ENCODE measurements at places on chromosomes 2 and 18.

DNA sequence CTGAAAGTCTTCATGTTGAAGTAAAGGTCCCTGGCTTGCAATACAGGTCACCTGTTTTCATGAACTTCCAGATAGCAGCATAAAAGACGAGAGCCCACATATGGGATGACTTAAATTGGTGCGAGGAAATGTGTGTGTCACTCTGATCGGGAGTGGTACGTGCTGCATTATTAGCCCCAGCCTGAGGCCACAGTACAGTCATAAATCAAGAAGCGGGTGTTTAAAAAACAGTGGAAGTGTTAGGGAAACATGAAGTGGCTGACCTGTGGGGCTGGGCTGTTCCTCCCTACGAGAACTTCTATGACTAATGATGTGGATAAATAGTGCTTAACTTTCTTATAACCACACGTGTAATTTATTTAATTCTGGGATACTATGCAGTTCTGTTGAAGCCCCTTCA, 24.4 kb downstream of the RDH14 start:
- no peak for DNase-seq

- DNase-seq: no peak
Observed at GRCh38 chr2:121155502-121156056, 129.4 kb downstream of the TFCP2L1 start.

DNA sequence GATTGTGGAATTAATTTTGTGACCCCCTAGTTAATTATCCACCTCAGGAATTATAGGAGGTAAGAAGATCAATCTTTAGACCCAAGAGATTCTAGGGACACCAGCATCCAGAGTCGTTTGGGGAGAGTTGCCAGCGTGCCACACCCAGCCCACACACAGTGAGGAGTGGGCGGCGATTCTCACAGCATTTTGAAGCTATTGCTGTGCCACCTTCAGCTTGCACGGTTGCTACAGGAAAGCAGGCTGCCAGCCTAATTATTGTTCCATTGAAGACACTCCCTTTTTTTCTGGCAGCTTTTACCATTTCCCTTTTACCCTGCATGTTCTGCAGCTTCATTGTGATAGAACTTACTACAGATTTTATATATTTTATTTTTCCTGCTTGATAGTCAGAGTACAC, 13.1 kb upstream of the MYL12A start:
- no peak for DNase-seq

DNA sequence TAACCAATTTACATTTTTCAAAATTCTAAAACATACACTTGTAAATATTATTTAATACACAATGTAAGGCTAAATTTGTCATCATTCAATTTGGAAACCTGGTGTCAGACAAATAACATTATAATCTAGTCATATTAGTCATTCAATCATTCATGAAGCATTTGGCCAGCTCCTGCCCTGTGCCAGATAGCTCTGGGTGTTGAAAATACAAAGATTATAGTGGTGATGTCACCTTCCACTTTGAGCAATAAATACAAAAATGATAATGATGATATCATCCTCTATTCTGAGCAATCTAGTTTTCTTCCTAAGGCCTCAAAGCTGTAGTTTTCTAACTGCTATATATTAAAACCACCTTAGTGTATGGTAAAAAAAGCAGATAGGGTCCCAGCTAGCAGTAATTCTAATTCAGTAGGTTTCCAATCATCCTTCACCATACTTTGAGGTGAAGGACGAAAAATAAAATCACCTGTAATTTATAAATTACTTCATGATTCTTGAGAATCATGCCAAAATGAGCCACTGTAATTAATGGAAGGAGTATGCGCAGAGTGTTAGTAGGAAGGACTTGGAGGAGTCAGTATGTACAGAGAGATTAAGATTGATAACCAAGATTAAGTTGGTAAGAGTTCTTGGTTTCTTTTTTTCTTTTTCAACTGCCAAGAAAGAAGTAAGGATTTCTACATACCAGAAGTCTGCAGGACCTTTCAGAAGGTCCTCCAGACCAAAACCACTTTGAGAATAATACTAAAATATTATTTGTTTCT, 23.2 kb downstream of the MEMO1 start:
- DNase-seq: no peak

GRCh38 chr2:25115902-25116301, 52.5 kb downstream of the POMC start:
- DNase-seq: no peak

DNA sequence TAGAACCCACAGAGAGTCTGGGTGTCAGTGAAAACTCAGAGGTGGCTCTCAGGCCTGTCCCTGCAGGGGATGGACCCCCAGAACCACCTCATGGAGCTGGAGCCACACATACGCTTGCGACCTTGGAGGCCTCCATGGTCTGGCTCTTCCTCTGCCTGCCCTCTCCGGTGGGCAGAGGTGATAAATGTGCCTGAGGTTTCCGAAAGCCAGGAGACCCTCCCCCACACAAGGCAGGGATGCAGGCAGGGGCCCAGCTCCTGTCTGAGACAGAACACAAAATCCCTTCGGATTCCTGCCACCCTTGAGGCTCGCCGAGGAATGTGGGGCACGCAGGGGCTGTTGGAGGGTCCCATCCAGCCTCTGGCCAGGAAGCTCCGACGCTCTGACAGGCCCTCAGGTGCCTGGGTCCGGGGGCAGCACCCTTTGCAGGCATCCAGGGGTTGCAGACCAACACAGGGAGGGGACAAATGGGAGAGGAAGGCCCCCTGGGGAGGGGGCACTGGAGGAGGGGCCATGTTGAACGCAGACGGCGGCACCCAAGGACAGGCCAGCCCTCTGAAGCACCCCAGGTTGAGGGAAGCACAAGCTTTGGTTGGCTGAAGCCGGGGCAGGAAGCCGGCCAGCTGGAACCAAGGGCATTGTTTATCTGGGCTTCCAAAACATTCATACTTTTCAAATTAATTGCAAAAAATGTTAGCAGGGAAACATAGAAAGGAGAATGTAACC, 4.1 kb upstream of the SNED1 start:
- no peak for DNase-seq

GRCh38 chr18:62549755-62550154, 26.9 kb downstream of the ZCCHC2 start:
- DNase-seq: no peak

- DNase-seq: no peak
Observed at GRCh38 chr2:215554689-215555498, 119.0 kb upstream of the FN1 start.

GRCh38 chr2:25885933-25886332, 7.6 kb upstream of the ASXL2 start:
- no peak for DNase-seq

GRCh38 chr2:140158259-140158658, 1378.1 kb upstream of the NXPH2 start:
- DNase-seq: no peak

- no peak for DNase-seq
Observed at GRCh38 chr2:133331436-133331835, 236.8 kb downstream of the NCKAP5 start.

GRCh38 chr2:6355886-6356761, 509.6 kb downstream of the CMPK2 start:
- no peak for DNase-seq

- DNase-seq: no peak
Observed at GRCh38 chr2:21438949-21439348, 315.2 kb downstream of the TDRD15 start.

- peak; percentile 60 for DNase-seq
Observed at GRCh38 chr18:37019157-37019827, 190.4 kb downstream of the KIAA1328 start.

DNA sequence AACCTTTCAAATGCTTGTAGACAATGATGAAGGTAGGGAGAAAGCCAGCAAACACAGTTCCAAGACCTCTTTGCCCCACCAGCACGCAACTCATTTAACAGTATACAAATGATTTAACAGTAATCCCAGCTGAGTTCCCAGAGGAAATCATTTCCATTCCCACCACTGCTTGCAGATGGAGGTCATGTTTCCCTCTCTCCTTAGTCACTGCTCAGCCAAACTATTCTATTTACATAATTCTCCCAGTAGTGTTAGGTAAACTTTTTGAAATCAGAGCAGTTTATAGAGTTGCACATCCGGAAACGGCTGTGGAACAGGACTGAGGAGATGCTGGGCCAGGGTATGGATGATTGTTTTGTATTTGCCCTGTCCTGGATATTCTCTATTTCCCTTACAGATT, 328.5 kb downstream of the FIGN start:
- DNase-seq: no peak

- DNase-seq: no peak
Observed at GRCh38 chr2:219221957-219222518, 3.3 kb upstream of the ABCB6 start.

- no peak for DNase-seq
Observed at GRCh38 chr18:32918692-32919250, 145.9 kb upstream of the KLHL14 start.

- DNase-seq: no peak
Observed at GRCh38 chr2:69767034-69767433, 25.1 kb downstream of the ANXA4 start.

DNA sequence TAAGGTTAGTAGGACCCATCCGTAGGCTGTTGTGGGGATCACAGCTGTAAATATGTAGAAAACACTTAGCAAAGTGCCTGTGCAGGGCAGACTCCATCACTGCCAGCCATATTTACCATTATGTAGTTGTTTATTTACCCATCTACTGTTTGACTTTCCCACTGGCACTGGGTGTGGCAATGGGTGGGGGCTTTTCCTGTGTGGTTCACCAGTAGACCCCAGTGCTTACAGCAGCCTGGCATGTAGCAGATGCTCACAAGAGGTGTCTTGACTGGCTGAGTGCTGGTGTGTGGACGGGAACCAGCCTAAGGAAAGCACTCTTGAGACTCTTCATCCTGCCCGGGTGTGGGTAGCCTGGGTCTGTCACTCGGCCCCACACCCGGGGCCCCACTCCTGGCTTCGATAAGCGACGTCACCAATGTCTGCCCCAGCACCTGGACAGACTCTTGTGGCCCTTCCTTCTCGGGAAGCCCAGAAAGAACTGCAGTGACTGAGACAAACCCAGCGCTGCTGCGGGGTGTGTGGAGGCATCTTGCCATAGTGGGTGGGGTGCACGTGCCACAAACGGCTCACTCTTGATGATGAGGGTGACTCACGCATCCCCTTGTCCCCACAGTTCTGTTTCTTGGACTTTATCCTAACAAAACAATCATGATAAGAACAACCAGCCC, 78.3 kb downstream of the HDAC4 start:
- DNase-seq: no peak

DNA sequence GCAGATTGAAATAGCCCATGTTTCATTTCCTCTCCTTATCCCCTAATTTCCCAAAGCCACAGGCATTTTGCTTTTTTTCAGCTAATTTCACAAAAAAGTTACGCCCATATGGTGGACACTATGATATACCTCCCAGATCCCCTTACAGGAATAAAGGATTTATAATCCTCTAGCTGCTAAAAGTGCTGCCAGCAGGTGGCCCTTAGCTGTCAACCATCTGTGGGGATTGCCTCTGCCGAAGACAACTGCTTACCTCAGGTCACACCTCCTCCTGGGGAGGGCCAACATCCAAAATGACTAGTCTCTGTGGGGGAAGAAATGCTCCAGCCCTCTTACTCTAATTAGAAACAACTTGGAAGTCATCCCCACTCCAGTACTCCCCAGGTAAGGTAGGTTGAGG, 61.0 kb upstream of the EPB41L3 start:
- DNase-seq: peak; percentile 56

DNA sequence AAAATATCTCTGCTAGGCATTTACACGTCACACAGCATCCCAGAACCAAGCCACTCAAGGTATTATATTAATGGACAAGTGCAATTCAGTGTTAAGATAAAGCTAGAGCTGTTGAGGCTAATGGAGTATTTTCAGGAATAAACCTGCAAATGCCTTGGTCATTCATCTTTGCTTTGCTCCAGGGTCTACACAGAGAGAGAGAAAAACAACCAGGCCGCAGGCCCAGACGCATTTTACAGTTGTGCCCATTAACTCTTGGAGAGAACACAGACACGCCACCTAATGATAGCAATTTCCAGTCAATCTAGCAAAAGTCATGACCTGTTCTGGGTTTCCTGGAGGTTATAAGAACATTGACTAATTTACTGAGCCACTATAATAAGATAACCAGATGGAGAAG, 829.3 kb downstream of the LRRTM4 start:
- DNase-seq: no peak

GRCh38 chr2:240810199-240810598, 9.8 kb downstream of the KIF1A start:
- DNase-seq: peak; percentile 31

DNA sequence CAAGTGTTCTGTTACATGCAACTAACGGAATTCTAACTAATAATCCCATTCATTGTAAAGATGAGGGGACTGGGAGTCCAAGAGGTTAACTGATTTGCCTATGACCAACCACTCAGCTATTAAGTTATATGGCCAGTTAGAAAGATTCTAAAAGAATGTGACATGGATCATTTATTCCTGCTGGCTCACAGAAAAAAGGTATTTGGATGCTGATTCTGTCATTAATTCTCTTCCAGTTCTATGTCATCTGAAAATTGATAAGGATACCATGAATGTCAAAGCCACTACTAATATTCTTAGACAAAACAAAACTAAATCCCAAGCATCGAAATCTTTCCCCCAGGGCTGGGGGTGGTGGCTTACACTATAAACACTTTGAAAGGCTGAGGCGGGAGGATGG, 41.2 kb upstream of the GORASP2 start:
- no peak for DNase-seq

GRCh38 chr2:196971574-196972279, 45.2 kb upstream of the PGAP1 start:
- DNase-seq: no peak

DNA sequence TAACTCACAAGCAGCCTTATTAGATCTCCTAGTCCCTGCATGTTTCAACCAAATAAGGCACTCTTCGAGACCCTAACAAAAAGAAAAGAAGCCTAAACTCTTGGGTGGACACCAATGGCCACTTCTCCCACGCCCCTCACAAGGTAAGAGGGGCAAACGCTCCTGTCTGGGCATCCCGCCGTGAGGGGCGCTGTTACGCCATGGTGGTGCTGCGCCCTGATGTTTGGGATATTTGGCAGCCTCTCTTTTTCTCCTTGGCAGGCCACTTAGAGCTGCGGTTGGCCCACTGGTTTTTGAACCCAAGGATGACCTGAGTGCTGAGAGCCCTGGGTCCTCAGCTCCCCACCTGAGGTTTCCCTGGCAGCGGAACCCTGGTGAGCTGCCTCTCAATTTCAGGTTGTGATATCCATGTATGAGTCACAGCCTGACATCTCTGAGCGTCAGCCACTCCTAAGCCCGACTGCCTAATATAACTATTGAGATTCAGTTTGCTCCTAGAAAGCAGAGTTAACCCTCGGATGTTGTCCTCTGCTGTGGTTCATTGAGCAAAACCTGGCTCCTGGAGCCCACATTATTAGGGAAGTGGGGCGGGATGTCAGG, 103.3 kb downstream of the COL6A3 start:
- DNase-seq: no peak

DNA sequence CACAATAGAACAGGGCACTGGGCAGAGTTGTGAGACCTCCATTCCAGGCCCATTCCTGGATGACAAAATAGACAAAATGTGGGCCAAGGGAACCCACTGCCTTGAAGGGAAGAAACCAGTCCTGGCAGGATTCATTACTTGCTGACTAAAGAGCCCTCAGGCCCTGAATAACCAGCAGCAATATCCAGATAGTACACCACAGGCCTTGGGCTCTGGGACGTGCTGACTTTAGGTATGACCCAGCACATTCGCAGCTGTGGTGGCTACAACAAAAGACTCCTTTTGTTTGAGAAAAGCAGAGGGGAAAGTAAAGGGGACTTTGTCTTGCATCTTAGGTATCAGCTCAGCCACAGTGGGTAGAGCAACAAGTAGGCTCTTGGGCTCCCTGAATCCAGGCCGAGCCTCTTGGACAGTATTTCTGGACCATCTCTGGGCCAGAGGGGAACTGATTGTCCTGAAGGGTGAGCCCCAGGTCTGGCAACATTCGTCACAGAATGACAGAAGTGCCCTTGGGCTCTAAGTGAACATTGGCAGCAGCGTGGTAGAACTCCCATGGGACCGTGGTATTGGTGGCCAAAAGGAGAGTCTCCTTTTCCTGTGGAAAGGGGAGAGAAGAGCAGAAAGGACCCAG, 89.9 kb upstream of the CD226 start:
- no peak for DNase-seq

All from D341Med (cell line).